OCI-LY7 (cell line): ENCODE measurements at places on chromosomes 2 and 18. TPM values are rescaled to one million over a fixed set of nuclear protein-coding genes. Genes with fewer than 3 reads are reported as not detected.

DNA sequence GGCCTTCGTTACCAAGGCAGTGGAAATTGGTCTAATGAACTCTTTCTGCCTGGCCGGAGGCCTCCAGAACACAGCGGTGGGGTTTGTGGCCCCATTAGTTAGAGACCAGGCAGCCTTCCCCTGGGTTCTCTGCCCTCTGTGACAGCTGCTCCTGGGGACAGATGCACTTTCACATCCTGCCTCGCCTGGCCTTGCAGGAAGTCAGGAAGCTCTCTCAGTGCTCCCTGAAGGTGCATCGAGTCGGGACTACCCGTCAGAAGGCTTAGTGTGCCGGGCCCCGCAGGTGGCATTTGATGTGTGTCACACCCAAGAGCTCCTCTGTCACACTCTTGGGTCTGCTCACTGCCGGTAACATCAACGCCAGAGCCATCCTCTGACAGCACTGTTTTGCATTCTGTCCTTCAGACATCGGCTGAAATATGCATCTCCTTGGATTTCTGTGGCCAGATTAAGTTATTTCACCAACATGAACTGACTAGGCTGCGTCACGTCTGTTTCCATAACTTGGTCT lies 158.3 kb downstream of the LDLRAD4 start:
- DNase-seq, result peak; percentile 10

GRCh38 chr18:67104700-67105284 lies 411.7 kb downstream of the DSEL start:
- peak; percentile 1 for DNase-seq

- no peak for DNase-seq
These were observed 1.4 kb downstream of the ARL4C start for GRCh38 chr2:234495251-234496054.

- DNase-seq, result no peak
These were observed 912.8 kb downstream of the NRXN1 start for GRCh38 chr2:50118905-50119702.

- no peak for DNase-seq
These were observed 57.3 kb downstream of the FARSB start for GRCh38 chr2:222598611-222599010.

GRCh38 chr2:216727346-216728122 lies 32.2 kb upstream of the IGFBP5 start:
- DNase-seq, result no peak

- DNase-seq, result no peak
These were observed 55.0 kb downstream of the PKP4 start for GRCh38 chr2:158511706-158512105.

DNA sequence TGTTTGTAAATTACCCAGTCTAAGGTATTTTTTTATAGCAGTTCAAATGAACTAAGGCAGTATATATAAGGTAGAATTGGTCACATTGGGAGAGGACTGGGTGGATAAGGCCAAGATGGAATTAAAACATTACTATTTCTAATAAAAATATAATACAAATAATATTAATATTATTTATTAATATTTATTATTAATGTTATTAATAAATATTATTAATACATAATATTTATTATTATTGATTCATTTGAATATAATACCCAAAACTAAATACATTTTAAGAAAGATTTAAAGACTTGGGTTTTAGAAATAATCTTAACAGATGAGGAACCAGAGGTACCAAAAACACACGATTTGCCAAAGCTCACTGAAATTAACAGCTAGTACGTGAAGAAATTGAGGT lies 30.5 kb upstream of the MC2R start:
- no peak for DNase-seq

DNA sequence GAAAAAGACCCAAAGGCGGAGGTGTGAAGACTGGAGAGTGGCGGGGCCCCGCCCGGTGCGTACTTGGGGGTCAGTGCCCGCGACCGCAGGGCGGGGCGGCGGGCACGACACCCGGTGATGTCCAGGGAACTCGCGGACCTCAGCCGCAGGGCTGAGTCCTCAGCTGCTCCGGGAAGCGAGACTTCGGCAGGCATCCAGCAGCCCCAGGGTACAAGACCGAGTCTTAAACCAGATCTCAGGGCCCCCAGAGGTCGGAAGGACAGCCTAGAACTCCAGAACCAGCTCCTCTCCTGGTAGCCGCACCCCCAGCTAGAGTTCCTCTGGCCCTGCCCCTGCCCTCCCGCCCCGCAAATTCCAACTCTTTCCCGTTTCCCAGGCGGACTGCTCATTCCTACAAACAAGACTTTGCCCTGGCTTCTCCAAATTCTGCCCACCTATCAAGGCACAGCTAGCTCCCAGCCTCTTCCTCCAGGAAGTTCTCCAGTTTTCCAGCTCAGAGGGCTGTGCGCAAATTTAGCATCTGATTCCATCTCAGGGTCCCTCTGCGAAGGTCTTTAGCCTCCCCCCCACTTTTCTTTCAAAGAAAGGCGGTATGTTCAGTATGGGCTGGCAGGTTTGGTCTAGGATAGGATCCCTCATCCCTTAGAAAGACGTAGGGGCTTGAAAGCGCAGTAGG lies 26.0 kb upstream of the NOTO start:
- DNase-seq, result no peak

DNA sequence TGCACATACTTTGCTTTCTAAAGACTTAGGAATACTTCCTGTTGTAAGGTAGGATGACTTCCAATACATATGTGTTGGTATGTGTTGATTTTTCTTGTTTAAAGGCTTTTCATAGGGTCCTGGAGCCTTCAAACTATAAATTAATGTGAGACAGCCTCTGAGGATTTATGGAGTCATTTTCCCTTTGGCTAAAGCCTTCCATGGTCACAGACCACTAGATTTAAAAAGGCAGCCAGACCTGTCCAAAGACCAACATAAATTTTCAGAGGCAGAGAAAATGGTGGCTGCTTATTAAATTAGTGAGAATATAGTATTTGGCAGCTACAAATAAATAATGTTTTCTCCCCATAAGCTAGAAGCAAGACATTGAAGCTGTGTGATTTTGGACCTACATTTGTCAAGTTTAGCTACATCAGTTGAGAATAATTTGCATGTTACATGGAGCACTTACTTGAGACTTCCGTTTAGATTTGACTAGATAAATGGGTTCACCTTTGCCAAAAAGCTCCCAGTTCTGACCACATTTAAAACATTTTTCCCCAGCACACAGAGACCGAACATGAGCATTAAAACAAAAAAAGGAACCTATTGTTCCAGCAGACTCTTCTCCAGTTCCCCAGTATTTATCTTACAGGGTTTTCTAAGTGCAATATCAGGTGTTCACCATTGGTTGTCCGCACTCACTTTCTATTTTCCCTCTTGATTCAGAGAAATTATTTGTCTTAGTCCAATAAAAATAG lies 402.9 kb downstream of the PARD3B start:
- no peak for DNase-seq

DNA sequence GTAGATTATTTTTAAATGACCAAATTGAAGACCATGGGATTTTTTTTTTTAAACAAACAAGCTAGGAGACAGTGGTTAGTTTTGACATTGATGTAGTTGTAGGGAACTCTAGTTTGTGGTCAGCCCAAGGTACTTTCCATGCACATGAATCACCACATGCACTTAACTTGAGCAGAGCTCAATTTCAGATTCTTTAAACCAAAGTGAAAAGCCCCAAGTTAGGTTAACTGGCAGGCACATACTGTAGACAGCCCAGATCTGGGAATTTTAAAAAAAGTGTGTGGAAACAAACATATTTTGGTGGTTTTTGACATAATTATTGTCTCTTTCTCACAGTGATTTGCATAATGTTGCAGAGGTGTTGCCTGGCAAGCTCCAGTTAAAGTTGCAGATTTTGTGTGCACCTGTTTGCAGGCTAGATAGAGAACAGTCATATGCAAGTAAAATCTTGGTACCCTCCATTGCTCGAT lies 88.4 kb downstream of the BCL2L11 start:
- DNase-seq, result no peak

DNA sequence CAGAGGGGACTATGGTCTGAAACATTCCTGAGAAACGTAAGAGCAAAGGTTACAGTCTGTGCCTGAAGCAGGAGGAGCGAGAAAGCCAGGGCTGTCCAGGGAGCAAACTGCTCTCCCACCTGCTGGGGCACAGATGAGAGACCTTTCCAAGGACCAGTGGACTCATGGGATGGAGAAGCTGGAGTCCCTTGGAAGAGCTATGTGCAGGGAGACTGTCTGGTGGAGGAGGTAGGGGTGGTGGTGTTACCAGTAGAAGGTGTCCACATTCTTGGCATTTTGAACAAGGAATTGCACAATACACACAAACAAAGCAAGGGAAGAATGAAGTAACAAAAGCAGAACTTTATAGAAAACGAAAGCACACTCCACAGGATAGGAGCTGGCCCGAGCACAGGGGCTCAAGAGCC lies 97.9 kb upstream of the CYRIA start:
- no peak for DNase-seq

DNA sequence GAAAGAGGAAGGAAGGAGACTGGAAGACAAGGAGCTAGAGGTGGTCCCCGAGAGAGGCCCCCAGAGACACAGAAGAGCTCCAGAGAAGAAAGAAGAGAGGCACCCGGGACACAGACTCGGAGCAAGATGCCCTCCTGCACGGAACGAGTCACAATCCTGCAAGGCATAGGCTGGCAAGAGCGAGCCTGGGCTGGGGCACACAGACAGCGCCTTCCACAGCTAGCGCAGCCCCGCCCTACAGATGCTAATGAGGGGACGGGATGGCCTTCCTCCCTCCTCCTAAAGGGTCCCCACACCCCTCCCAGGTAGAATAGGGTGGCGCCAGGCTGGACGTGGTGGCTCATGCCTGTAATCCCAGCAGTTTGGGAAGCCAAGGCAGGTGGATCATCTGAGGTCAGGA lies 19.8 kb upstream of the GPR17 start:
- no peak for DNase-seq

DNA sequence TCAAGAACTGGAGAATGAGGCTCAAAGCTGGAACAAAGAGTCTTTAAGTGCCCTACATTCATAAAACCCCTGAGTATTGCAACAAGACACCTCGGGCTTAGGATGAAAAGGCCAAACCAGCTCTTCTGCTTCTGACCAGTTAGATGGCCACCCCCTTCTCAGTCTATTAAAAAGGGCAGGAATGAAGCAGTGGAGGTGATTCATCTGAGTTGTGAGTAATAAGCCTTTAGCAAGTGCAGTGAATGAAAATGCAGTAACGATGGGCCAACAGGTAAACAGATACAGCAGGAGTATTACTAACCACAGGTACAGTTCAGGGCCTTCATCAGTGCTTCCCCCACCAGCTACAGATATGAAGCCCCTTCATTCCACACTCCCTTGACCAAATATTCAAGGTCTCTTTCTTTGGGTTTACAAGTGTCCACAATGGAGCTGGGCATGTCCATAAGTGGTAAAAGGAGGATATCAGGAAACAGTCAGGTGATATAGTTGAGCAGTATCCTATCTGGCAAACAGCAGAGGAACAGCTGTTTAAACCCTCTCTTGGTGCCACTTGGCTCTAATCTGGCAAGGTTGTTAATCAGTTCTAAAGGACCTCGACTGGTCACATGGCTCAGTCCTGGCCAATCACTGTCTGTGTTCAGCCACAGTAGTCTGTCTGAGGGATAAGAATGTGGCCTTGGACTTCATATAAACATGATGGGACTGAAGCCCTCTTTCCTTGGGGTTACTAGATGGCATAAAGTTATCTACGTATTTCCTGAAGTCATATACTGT lies 17.8 kb downstream of the SERPINB13 start:
- no peak for DNase-seq

DNA sequence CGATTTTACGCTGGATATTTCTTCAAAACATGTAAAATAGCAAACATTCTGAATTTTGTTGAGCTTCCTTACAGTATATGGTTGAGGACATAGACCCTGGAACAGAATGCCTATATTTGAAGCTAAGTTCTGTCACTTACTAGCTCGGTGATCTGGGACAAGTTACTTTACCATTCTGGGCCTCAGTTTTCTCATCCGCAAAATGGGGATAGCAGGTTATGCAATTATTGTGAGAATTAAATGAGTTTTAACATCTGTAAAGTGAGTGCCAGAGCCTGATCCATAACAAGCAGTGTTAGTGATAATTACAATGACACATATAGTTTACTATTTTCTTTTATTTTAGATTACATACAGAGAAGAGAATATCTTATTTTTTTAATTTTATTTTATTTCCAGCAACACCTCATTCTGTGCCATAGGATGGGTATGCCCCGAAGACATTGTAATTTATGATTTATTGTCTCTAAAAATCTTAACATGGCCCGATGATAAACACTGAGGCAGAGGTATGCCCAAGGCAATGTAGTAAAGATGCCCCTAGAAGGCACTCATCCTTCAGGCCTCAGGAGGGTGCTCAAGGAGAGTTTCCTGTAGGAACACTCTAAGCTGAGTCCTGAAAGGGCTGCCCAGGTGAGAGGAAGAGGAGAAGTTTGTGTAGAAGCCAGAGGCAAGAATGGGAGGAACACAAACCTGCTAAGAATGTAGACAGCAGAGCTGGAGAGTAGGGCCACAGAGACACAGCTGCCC lies 250.9 kb downstream of the BCL11A start:
- DNase-seq, result peak; percentile 49

- peak; percentile 24 for DNase-seq
These were observed 189.8 kb downstream of the SNTG2 start for GRCh38 chr2:1140389-1141003.

Gene KCNE4
- total RNA-seq, result not detected in 2 replicates

Gene TRIM43
- total RNA-seq, result 0.46 TPM in 1 of 2 replicates, not detected in the other

Gene TGFA
- not detected in 2 replicates for total RNA-seq

Gene C18orf54
- 14.1 and 17.5 TPM in 2 replicates for total RNA-seq
